Activated T-cell treated with anti-CD3 and anti-CD28 coated beads for 4 hours (primary cell): ENCODE measurements at places on chromosomes 12 and 14.
A peak's percentile ranks its signal among the peaks of the same experiment; 100 is the strongest.

DNA sequence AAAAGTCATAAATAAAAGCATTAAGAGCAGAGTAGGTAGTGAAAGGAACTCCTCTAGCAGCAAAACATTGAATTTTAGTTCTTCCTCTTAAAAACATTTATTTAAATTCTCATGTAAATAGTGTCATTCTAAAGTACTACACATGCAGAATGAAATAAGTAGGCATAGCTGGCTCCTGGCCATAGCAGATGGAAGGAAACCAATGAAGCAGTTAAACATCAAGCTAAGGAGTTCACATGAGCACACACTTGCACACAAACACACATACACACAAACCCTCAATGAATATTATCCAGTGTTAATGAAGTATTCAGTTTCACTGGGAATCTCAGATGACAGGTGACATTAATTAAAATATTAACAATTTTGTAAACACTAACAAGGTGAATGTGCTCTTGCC is 69.3 kb downstream of the SLC35F4 start:
- no peak for DNase-seq

GRCh38 chr12:82870771-82871377 is 184.2 kb downstream of the TMTC2 start:
- no peak for DNase-seq

DNA sequence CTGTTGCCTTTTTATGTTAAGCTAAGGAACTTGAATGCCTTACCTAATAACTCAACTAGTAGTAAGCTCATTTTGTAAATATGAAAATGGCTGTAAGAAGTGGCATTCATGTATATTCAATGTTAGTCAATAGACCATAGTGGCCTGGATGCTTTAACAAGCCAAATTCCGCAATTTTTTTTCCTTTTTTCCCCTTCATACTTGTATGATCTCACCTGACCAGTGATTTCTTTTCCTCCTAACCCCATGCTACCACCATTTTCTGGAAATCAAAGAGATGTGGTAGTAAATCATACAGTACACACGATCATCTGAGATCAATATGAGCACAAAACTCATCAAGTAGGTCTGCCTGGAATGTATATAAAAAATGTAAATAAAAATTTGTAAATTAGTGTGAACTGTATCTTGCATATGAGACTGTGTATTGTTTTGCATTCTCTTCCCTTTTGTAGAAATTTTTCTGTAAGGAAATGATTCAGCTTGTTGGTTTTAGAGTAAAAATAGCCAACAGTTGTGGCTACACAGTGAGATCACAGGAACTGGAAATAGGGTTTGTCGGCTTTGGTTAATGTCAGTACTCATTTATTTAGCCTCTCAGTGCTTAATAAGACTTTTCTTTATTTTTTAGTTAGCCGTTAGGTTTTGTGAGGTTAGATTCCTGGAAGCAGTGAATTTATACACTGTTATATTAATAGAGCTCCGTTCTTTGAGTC is 62.5 kb downstream of the ETNK1 start:
- no peak for DNase-seq

DNA sequence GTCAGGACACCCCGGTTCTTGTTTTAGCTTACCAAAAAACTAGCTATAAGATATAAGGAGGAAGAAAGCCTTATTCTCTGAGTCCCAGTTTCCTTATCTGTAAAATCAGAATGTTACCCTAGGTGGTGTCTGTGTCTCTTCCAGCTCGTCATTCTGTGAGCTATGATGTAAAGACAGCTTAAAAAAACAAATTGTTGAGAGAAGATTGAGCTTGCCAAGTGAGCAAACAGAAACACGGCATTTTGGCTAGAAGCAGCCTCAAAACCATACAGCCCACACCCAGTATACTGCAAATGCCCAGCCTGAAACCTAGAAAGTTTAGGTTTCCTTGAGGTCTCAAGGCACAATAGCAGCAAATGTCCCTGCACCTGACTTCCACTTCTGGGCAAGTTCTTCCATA is 151.4 kb downstream of the SSPN start:
- no peak for DNase-seq

DNA sequence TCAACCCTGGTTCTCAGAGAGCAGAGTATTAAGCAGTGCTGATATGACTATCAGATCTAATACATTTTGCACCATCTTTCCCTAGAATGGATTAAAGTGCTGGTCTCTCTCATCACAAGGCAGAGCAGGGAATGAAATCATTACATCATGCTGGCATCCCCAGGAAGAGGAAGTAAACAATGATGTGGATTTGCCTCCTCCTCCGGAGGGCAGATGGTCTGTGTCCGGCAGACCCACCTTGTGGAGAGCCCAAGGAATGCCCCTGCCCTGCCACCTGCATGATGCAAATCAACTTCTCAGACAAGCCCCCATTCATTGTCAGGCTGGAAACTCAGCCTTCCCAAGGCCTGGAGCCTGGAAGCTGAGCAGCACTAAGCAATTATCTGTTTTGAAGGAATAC is 1149.1 kb downstream of the VRK1 start:
- DNase-seq: no peak

GRCh38 chr12:3988519-3989217 is 115.5 kb upstream of the PARP11 start:
- no peak for DNase-seq

GRCh38 chr12:45655186-45655585 is 74.3 kb upstream of the ARID2 start:
- peak; percentile 27 for DNase-seq

- DNase-seq: no peak
Measured at GRCh38 chr12:56141946-56142784, 10.2 kb upstream of the MYL6B start.

DNA sequence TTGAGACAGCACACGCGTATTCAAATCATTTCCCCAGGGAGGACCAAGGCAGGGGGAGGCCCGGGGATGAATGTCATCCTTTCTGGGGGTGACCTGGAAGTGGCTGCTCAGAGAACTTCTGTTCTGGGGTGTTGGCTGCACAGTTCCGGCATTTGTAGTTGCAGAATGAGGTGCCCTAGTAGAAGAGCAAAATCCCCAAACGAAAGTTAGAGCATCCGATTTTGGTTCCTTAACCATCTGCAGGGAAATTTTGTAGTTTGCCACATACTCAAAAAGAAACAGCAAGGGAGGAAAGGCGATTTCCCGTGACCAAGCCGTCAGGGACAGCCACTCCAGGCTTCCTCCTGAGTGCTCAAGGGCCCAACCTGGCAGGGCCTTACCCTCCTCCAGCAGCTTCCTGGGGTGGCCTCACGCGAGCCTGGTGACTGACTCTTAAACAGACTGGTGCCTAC is 13.0 kb upstream of the TRAF3 start:
- no peak for DNase-seq

DNA sequence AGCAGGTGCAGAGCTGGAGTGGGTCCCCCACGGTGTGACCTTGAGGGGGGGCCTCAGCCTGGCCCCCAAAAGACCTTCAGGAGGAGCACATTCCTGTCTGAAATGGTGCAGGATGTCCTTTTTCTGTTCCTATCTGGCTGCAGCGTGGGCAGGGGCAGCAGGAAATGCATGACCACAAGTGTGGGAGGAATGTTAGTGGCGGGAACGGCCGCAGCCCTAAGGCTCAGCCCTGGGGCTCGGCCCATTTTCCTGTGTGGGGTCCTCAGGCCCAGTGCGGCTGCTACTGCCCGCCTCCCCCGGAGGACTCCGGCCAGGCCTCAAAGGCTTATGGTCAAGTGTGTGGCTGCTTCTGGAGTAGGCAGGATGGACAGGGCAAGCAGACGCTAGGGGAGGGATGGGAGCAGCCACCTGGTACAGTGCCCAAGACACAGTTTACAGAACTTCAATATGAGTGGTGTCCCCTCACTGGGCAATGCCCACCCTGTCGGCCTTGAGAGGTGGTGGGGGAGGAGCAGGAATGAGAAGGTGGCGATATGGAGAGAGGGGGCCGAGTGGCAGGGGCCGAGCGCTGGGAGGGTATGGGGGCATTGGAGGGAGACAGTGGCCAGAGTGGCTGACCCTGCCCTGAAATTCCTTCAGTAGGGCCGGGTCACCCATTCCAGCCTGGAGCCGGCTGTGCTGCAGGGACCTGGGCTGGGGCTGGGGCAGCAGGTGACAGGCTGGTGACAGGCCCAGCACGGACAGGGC is 137.4 kb downstream of the CALM1 start:
- no peak for DNase-seq

- no peak for DNase-seq
Measured at GRCh38 chr12:107439026-107439738, 246.4 kb upstream of the PWP1 start.

DNA sequence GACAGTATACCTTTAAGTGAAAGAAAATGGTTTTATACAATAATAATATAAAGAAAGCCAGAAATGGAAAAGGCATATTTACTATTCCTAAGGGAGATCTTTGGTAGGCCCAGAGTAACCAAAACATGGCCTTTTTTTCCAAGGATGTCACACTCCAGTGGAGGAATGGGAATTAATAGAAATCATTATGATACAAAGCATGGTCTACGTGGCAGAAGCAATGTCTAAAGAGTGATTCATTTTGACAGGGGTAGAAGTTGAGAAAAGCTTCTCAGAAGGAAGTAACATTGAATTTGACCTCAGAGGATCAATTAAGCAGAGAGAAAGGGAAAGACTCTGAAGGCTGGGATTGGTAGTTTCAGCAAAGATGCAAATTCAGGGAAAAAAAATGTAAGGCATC is 208.6 kb downstream of the BTG1 start:
- DNase-seq: no peak

GRCh38 chr14:105059035-105059924 is 6.0 kb downstream of the GPR132 start:
- no peak for DNase-seq

- no peak for DNase-seq
Measured at GRCh38 chr12:89243771-89244170, 108.5 kb downstream of the DUSP6 start.

- DNase-seq: no peak
Measured at GRCh38 chr14:34693228-34693939, 21.0 kb downstream of the CFL2 start.

DNA sequence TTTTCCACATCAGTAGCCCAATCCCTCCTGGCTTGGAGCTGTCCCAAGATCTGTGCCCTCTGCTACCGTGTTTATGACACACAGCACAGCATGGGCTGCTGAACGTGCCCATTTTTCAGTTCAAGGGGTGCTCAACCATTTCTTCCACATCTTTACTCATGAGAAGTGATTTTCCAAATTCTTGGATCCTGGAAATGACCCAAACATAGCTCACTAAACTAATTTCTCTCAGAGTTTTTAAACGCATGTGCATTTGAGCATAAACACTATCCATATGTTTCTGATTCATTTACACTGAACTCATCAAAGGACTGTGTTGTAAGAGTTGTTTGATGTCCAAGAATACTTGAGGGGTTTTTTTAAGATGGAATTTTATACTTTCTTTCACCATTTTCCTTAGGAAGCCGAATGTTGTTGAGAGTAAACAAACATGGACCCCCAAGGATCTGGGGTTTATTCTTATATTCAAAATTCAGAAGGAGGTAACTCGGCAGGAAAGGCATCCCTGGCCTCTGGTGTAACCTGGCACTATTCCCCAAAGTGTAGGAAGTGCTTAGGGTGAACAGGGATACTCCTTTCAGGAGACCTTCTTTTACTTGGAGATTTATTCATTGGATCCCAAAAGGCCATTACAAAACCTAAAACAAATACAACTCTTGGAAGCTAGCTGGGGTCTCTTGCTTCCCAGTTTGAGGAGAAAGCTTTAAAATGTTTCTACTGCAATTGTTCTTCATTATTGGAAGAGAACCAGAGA is 215.0 kb downstream of the BMP4 start:
- DNase-seq: no peak

DNA sequence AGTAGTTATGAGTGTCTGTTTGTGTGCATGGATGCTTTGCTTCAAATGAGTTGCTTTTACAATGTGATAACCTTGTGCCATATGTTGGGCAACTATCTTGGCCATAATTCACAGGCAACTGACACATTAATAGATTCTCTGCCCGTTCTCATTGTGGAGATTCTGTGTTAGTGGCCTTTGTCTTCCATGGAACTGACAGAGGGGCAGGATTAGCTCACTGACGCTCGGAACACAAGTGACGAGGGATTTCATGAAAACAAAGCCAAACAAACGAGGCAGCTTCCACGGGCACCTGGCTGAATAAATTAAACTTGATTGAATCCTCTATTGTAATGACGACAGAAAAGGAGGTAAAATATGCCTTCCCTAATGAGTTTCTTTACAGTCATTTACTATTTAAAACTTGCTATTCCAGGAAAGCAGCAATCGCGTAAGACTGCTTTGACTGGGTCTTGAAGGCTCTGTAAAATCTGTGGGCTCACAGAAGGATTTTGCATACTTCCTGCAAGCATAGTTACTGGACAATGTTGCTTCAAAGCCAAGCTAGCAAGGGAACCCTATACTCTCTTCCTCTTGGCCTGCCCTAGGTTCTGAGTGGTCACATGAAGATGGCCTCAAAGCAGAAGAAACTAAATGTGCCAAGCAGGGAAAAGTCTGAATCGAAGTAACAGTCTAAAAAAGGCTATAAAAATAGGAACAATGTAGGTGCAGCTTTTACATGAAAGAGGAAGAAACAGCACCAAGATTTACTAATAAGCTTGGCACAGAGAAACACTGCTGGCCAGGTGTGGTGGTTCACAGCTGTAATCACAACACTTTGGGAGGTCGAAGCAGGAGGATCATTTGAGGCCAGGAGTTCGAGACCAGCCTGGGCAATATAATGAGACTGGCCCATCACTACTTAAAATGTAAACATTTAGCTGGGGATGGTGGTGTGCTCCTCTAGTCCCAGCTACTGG is 28.1 kb upstream of the SINHCAF start:
- DNase-seq: no peak

DNA sequence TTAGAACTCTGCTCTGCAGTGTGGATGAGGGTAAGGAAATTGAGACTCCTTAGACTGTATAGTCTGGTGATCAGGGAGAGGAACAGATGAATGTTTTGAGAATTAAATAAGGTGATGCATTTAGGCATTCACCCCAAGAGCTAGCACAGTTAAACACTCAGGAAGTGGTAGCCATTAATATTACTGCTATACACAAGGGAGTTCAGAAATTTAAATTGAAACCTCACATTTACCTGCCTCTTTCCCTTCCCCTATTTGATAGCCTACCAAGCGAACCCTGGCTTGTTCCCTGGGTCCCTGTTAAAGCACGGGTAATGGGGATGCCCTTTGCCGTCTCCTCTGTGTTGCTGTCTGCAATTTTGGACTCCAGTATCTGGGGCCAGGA is 18.2 kb downstream of the WNT5B start:
- no peak for DNase-seq

DNA sequence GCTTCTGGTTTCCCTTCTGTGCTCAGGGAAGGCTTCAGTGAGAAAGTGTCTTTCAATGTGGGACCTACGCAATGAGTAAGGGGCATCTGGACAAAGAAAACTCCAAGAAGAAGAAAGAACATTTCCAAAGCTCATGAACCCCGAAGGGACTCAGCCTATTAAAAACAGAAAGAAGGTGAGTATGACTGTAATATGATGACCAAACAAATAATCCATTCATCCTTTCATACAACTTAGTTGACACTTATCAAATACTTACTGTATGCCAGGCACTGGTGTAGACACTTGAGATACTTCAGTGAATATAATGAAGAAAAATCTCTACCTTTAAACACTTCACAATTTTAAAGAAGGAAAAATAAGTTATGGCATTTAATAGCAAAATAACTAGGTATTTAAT is 1054.2 kb upstream of the FOXG1 start:
- no peak for DNase-seq
